ENCODE measurements at places on chromosomes 1 and 21.

- peak; percentile 5 for DNase-seq
Observed at GRCh38 chr1:71785450-71785849, 496.9 kb downstream of the NEGR1 start.

DNA sequence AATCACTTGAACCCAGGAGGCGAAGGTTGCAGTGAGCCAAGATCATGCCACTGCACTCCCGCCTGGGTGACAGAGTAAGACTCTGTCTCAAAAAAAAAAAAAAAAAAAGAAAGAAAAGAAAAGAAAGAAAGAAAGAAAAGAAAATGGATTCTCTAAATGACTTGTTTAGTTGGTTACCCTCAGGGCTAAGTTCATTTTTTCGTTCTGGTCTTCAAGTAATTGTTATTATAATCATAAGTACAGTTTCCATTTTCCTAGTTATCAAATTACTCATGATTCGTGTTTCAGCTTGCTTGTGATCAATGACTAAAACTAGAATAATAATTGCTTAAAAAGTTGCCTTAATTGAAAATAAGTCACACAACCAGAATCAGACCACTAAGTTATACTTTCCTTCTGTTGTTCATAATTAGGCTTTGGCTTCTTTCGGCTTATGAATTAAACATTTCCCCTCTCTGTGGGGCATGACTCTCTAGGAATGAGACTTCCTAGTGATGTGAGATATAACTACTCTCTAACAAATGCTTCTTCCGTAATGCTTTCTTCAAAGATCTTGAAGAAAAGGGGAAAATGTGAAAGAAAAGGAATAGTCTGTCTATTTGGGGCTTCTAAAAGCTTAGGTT is 9.6 kb upstream of the RLF start:
- no peak for DNase-seq

DNA sequence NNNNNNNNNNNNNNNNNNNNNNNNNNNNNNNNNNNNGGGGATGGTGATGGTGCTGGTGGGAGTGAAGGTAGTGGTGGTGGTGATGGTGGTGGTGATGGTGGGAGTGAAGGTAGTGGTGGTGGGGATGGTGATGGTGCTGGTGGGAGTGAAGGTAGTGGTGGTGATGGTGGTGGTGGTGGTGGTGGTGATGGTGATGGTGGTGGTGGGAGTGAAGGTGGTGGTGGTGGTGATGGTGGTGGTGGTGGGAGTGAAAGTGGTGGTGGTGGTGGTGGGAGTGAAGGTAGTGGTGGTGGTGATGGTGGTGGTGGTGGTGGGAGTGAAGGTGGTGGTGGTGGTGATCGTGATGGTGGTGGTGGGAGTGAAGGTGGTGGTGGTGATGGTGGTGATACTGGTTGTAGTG is 93.6 kb downstream of the CRYAA start:
- peak; percentile 12 for DNase-seq

GRCh38 chr1:156926175-156926574 is 5.7 kb downstream of the LRRC71 start:
- no peak for DNase-seq

GRCh38 chr1:172089768-172090510 is 248.6 kb downstream of the DNM3 start:
- DNase-seq = no peak

DNA sequence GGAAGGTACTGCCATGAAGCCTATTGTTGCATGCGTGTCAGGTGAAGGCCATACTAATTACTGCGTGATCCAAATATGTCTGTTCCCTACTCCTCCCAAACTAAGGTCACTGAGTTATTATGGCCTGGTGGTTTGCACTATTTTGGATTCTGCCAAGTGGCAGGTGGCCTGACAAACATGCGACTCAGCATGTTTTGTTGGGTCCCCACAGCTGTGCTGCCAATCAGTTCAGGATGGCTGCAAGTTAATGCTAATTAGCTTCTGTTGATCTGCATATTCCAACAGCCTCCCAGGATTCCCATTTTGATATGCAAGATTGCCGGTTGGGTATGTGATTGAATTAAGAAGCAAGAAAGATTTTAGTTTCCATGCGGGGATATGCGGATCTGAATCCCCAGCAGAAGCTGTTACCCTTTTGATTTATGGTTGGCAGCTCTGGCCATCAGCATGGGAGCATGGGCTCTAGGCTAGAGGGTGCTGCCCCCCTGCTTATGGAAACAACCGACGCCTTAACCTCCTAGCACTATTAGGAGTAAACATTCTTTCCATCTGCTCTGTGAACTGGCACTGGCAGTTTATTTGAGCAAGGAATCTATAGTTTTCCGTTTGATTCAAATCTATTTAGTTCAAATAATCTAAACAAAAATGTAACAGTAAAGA is 429.8 kb upstream of the C1orf87 start:
- no peak for DNase-seq

DNA sequence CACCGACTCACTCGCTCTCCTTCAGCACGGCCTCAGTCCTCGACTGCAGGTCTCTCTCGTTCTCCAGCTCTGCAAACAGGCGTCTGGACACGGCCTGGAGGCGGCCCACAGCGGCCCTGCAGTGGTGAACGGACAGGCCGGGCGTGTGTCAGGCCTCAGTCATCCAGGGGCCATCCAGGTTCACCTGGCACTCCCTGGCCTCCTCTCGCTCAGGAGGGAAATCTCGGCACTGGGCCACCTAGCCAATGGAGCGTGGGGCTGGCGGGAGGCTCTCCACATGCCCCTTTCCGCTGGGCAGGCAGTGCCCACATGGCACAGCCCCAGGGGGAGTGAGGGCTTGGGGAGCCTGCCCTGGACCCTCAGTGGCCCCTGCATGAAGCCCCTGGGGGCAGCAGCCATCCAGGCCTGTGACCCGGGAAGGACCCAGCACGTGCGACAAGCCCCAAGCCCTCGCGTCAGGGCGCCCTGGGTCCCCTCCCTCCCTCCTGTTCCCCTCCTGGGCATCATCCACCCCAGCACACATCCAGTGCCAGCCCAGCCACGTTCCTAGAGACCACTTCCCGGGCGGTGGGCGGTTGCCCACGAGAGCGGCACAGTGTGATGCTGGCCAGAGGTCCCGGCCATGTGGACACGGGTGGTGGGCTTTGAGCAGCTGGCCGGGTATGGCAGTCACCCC is 18.1 kb downstream of the CFAP74 start:
- no peak for DNase-seq

- DNase-seq = peak; percentile 94
Observed at GRCh38 chr21:41878831-41879189, 334 bp downstream of the PRDM15 start.

DNA sequence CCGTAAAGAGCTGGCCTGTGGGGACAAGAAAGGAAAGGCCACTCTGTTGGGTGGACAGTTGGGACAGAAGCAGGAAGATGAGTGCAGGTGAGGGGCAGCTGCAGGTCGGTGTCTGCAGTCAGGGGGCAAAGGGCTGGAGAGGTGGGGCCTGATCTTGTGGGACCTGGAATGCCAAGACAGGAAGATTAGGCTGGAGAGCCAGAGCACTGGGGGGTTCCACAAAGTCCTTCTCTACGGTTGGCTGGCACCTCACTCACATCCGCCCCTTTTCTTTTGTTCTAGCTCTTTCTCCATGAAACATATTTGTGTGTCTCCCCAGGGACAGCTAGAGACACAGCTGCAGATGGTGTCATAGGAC is 404.1 kb downstream of the PTPRU start:
- DNase-seq = no peak

DNA sequence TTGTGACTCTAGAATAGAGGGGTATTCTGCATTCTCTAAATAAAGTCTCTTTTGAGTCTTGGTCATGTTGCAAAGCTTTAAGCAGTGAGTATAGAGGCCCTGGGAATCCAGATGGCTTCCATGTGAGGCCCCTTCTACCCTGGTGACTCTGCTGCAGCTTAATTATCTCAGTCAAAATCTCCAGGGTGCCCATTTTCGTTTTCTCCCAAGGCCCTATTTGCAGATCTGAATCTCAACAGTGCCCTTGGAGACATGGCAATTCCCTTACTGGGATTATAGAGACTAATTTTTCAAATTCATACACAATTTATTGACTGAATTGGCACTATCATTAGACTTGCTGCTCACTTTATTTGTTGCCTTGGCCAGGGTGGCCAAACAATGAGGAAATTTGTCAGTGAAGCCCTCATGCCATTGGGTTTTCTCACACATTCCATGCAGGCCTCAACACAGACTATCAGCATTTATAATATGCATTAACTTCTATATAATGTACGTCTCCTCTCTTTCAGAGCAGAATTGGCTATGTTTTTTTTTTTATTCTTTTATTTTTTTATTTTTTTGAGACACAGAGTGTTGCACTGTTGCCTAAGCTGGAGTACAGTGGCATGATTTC is 35.1 kb downstream of the PROX1 start:
- DNase-seq = no peak

GRCh38 chr1:198923993-198924392 is 285.2 kb downstream of the PTPRC start:
- no peak for DNase-seq

DNA sequence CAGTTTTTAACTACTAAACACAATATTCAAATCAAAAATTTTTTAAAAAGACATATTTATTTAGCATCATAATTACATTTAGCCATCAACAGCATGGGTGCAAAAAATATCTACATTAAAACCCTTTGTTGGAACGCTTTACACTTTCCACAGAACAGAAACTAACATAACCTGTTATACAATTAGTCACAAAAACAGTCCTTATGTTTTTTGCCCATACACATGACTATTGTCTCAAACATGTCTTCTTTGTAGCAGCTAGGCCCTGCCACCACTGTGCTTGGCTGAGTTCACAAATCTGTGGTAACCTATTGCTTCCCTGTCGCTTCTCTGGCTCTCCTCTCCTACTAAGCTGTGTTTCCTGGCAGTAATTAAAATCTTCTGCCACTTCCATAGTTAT is 1350.0 kb upstream of the ADGRL2 start:
- DNase-seq = no peak

DNA sequence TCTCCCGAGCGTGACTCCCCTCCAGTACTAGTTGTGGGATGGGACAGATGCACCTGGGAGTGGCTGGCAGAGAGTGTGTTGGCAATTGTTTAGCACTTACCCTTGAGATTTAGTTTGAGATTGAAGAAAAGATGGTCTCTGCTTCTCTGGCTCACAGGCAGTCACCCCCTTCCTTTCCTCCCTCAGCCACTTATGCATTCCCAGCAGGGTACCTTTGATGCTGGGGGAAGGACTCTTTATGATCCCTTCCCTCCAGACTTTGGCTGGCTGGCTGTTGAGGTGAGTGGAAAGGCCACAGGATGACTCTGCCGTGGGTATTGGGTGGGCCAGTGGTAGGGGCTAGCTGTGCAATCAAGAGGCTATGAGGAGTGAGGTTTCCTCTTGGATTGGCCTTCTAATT is 236.8 kb downstream of the CAMTA1 start:
- no peak for DNase-seq

- DNase-seq = no peak
Observed at GRCh38 chr21:29133796-29134195, 3.4 kb downstream of the MAP3K7CL start.

DNA sequence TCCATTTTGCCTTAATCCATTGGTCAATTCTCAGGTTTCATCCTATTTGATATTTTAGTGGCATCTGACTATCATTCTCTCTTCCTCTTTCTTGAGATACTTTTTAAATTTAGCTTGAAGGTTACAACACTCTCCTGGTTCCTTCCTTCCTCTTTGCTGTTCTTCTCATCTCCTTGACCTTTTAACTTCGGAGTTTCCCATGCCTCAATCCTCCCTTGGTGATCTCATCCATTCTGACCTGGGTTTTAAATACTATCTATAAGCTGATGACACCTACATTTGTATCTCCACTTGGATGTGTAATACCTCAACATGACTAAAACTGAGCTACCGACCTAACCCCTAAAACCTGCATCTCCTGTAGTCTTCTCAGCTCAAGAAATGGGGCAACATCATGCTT is 4.8 kb upstream of the ZNF687 start:
- no peak for DNase-seq

- DNase-seq = no peak
Observed at GRCh38 chr1:24875991-24876506, 54.0 kb downstream of the RUNX3 start.

DNA sequence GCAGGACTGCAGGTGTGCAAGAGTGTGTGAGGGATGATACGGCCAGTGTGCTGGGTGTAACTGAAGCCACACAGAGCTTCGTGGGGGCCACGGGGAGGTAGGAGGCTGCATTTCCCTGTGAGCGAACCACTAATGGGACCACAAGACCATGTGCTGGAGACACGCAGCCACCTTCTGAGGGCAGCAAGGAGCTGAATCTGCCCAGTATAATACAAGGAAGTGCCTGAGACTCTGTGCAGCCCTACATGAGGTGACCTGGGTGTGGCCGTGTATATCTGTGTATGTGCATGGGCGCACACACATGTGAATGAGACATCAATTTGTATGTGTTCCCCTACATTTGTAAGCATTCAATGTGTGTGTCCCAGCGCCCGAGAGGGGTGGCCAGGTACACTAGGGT is 50.8 kb downstream of the CHD5 start:
- no peak for DNase-seq

GRCh38 chr21:38042246-38042645 is 126.0 kb upstream of the KCNJ6 start:
- DNase-seq = no peak

- no peak for DNase-seq
Observed at GRCh38 chr1:4596486-4596885, 57.9 kb upstream of the AJAP1 start.

DNA sequence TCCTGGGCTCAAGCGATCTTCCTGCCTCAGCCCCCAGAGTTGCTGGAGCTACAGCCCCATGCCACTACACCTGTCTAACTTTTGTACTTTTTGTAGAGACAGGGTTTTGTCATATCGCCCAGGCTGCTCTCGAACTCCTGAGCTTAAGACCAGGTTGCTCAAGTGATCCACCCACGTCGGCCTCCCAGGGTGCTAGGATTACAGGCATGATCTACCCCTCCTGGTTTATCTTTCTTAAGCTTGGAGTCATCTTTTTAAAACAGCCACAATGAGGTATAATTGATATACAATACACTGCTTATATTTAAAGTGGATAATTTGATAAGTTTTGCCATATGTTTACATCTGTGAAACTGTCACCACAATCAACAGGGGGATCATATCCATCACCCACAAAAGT is 25.4 kb upstream of the WDR26 start:
- DNase-seq = no peak

- DNase-seq = no peak
Observed at GRCh38 chr1:36555041-36555440, 72.3 kb upstream of the CSF3R start.

- no peak for DNase-seq
Observed at GRCh38 chr1:221274373-221274772, 395.1 kb downstream of the HLX start.

GRCh38 chr1:42201986-42202385 is 37.4 kb upstream of the GUCA2A start:
- no peak for DNase-seq

DNA sequence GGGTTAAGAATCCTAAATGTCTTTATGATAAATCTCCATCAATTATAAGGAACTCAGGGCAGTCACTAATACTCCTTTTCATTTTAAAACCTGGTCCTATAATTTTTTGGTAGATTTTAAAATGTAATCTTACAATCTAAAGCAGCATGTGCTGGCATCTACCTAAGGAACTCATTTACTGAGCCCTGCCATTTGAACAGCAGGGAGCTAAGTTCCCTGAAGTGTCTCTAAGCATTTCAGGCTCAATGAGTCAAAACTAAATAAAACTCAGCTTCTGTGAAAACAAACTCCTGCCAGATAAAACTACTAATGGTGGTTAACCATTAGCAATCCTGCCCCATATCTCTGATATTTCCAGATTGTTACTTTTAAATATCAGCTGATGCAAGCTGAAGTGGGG is 1371.8 kb upstream of the PRMT6 start:
- no peak for DNase-seq
